ENCODE measurements at places on chromosomes 1 and 21.
A peak's percentile ranks its signal among the peaks of the same experiment; 100 is the strongest.

DNA sequence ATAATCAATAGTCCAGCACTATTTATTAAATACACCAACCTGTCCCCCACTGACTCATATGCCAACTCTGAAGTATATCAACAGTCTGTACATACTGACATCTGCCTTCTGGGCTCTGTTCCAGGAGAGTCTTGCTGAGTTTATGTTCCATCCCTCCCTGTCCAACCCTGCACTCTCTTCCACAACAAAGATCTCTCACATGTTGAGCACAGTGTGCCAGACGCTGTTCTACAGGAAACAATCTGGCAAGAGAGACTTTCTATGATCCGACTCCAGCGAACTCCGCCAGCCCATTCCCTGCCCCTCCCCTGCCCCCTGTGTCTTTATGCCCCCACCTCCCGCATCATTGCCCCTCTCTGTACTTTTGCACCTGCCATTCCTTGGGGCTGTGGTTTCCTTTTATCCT lies 3.4 kb downstream of the LACTBL1 start:
- no peak for DNase-seq

DNA sequence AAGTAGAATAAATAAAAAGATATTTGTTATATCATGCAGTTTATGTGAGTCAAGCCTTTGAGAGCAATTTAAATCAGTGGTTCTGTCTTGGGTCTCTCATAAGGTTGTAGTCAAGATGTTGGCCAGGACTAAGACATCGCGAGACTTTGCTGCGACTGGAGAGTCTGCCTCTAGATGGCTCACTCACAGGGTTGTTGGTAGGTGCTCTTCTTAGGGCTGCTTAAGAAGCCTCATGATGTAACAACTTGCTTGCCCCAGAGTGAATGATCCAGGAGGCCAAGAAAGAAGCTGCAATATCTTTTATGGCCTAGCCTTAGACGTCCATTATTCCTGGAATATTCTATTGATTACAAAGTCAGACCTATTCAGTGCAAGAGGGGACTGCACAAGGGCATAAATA lies 73.1 kb upstream of the CACHD1 start:
- DNase-seq = no peak

DNA sequence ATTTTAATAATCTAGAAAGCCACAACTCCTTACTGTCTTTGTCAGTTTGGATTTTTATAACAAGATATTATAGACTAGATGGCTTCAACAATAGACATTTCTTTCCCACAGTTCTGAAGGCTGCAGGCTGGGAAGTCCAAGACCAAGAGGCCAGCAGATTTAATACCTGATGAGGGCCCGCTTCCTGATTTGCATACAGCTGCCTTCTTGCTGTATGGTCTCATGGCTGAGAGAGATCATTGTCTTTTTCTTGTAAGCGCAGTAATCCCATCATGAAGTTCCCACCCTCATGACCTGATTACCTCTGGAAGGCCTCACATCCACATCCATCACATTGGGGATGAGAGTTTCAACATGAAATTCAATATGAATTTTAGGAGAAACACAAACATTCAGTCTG lies 9.8 kb downstream of the RPS6KC1 start:
- DNase-seq = no peak

- DNase-seq = no peak
Measured at GRCh38 chr1:160863774-160864131, 1.1 kb upstream of the CD244 start.

DNA sequence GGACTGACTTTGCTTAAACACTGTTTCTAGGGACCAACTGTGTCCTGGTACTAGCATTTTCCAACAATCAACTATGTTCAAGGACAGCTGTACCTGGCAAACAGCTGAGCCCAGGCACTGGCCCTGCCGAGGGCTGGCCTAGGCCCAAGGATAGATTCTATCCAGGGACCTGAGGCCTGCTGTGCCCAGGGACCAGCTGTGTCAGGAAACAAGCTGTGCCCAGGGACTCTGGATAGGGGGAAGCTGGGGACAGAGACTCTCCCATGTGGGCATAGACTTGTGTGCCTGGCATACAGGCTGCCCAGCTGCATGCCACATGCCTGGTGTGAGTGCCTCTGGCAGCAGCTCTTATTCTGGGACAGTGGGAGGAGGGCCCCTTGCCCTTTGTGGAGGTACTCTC lies 38.1 kb upstream of the POU3F1 start:
- DNase-seq = no peak

- no peak for DNase-seq
Measured at GRCh38 chr1:191536791-191537429, 621.4 kb upstream of the RGS18 start.

- DNase-seq = no peak
Measured at GRCh38 chr1:11129649-11130390, 30.2 kb upstream of the EXOSC10 start.

DNA sequence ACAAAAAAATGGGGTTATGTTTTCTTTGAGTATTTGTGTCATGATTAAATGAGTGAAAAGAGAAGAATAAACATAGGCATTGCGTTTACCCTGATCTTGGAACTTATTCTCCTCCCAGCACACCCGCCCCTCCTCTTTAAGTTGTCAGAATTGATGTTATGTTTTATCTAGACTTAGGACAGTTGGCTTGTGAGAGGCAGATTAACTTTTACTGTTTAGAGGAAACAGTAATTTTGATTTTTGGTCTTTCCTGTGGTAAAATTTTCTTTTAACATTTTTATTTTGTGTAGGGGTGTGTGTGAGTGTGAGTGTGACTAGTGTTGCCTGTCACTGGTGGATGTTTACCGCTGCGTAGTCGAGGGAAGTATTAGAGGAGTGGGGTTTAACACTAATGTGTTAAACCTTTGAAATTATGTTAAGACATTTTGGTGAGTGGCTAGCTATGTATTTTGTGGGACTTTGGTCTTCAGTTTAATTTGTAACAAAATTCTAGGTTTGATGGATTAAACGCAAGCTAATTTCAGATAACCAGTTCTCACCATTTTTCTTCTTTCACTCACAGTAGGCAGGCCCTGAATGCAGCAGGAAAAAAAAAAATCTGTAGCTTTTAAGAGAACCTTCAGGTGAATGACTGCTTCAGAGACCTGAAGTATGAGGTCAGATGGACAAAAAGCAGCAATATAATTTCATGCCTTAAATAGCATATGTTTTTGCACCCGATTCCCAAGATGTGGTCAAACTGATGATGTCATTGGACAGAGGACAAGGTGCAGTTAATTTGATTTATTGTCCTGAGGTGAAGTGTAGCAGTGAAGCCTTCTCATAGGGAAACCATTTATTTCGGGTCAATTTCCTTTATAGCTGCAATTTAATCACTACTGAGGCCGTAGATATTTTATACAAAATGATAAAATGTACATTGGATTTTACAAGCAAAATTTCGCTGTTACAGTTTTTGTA lies 2.7 kb downstream of the POU2F1 start:
- no peak for DNase-seq

GRCh38 chr1:75990686-75991085 lies 58.5 kb upstream of the ASB17 start:
- DNase-seq = no peak

DNA sequence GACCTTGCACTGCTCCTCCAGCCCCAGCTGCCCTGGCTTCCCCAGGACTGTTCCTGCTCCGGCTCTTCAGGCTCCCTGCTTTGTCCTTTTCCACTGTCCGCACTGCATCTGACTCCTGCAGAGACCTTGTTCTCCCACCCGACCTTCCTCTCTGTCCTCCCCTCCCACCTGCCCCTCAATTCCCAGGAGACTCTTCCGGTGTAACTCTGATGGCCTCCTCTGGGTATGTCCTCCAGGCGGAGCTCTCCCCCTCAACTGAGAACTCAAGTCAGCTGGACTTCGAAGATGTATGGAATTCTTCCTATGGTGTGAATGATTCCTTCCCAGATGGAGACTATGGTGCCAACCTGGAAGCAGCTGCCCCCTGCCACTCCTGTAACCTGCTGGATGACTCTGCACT lies 550 bp downstream of the ACKR1 start:
- no peak for DNase-seq

DNA sequence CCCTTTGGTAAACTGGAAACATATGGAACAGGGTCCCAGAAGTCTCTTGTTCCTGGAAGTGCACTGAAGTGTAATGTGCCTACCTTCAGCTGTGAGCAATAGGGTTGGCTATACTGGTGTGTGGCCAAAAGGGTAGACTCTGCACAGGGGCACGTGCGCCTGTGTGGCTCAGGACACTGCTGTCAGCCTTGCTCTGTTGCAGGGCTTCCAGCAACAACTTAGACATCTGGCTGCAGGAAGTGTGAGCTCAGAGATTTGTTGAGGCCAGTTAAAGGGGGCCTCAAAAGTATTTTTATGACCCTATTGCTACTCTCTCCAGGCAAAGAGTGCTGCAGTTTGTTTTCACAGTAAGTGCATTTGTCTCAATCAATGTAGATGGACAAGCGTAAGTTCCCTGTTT lies 7.5 kb downstream of the CTPS1 start:
- DNase-seq = no peak

- no peak for DNase-seq
Measured at GRCh38 chr1:26571381-26571780, 41.8 kb downstream of the RPS6KA1 start.

DNA sequence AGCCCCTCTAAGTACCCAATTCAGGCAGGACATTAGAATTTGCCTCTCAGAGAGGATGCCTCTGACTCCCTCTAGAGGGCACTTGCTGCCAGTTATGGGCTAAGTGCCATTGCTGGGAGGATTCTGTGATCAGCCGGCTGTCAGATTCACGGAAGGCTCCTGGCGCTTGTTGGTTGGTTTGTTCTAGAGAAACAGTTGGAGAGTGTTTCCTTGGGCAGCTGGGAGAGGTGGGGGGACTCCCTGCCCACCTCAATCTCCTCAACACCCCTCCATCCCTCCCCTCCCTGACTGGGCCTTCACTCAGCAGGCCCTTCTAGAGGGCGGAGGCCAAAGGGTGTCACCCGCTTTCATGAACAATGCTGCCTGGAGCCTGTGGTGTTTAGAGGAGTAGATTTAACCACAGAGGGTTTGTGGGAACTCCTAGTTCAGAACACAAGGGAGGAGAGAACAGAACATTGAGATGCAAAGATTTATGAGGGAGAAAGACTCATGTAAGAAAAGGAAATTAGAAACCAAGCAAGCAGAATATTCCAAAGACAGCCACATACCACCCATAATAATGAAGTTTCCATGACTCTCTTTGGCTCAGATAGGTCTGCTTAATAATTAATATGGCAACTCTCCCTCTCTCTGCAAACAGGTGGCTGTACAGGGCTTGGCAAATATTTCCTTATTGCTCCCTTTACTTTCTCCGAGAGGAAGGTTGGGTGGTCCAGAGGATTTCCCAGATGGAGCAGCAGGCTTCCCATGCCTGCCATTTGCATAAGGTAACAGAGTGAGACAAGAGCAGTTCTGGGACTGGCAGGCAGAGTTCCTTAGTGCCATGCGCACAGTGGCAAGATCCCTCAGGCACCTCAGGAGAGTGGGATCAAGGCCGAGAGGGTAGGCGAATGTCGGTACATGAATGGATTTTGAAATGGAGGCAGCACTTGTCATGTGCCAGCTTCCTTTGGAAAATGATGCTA lies 30.0 kb upstream of the ACP6 start:
- DNase-seq = peak; percentile 67

- DNase-seq = no peak
Measured at GRCh38 chr1:2632051-2632430, 775 bp downstream of the MMEL1 start.

Data from naive thymus-derived CD8-positive, alpha-beta T cell (primary cell).